ENCODE measurements at places on chromosomes 4 and X.

DNA sequence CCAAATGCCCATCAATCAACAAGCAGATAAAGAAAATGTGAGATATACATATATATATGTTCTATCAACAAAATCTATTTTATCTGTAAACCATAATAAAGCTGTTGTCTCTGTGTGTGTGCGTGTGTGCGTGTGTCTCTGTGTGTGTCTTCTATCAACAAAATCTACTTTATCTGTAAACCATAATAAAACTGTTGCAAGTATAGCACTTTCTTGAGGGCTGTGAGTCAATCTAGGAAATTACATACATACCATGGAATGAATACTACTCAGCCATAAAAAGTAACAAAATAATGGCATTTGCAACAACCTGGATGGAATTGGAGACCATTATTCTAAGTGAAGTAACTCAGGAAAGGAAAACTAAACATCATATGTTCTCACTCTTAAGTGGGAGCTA, 12.5 kb upstream of the PLK4 start:
- no peak for DNase-seq

DNA sequence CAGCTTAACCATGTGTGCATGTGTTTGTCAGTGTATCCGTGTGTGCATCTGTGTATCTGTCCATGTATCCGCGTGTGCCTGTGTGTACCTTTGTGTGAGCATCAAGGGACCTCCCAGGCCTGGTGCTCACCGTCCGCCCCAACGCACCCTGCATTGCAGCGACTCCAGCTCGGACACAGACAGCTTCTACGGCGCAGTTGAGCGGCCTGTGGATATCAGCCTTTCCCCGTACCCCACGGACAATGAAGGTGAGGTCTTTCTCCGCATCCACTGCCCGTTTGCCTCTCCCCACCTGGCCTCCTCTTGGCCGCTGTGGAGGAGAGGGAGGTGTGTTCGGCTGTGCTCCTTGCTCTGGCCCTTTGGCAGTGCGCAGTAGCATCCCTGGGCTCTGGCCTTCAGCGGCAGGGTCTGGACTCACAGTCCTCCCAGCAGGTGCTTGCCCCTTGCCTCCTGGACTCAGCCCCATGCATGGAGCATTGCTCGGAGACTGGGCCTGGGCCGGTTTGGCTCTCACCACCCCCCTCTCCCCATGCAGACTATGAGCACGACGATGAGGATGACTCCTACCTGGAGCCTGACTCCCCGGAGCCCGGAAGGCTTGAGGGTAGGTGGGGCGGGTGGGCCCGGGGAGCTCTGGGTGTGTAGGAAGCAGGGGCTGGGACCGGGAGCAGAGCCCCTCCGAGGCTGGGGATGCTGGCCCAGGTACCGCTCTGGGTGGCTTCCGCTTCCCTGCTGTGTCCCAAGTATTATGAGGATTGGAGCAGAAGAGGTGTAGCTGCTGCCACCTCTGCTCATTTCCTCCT, 16.4 kb upstream of the ADD1 start:
- DNase-seq = no peak

DNA sequence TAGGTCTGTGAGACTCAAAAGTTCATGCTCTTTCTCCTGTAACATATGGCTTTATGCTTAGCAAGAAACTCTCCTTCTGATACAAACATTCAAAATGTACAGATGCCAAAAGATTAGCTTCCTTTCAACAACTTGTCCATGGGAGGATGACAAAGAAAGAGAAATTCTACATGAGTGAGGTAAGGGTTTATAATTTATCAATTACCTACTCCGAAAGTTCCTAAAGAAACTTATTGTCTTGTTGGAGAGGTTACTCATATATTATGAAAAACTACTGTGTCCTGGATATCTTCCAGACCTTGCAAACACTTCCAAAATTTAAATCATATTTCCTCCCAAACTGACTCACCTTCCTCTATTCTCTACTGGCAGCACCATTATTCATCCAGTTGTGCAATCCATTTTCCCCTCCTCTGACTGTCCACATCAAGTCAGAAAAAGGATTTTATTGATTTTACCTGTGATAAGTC, 65.1 kb downstream of the ENPEP start:
- no peak for DNase-seq

GRCh38 chr4:8403976-8404375, 36.5 kb downstream of the ACOX3 start:
- DNase-seq = no peak

DNA sequence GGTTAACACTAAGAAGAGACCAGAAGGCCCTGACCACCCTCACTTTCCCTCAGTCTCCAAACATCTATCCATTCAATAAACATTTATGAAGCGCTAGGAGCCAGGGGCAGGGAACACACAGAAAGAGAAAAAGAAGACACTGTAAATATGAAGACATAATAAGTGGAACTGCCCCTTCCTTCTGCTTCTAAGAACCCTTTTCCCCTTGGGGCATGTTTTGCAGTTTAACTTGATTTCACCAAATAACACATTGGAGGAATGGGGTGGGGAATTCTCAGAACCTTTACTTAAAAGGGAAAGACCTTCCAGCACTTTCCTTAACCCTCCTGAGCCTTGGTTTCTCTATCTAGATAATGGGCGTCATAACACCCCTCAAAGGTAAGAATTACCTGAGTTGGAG, 42.3 kb downstream of the RBM47 start:
- no peak for DNase-seq

- no peak for DNase-seq
These were observed 101.5 kb downstream of the DHX15 start for GRCh38 chr4:24482871-24483270.

DNA sequence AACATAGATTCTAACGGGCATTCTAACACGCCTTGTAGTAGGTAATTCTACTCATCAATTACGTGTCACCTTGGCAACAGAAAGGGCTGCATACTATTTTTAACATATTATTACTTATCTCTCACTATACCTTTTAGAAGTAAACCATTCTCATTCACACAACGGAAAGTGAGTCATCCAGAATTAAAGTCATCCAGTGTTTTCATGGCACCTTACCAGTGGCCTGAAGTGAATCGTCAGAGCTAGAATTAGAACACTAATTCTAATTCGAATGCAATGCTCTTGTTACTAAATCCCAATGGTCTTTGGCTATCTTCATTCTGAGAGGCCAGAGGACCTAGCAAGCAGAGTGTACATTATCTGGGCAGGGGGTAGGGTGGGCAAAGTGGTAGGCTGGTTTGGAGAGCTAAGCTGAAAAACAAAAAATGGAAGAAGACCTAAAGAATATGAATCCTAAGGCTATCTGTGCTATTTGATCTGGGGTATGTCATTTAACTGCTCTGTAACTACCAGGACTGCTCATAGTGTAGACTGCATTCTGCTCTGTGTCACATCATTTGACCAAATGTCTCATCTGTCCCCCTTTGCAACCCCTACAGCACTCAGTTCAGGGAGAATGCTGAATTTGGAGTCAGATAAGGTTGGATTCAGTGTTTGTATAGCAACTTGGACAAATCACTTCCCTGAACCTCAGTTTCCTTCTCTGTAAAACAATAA, 96.5 kb downstream of the HDAC8 start:
- no peak for DNase-seq

DNA sequence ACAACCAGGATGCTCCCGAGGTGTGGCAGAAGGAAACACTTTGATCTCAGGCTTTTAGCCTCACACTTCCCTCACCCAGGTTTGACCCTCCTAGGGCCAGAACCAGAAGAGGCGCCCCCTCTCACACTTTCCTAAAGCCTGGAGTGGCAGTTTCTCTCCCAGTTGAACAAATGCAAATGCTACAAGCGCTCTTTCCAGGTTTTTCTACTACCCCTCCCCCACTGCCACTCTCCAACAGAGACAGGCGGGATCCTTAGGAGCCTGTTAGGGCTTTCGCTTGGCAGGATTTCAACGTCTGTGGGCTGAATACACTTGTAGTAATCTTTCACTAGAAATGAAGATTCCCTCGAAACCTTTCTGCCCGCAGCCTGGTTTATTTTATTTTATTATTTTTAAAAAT, 2.4 kb downstream of the TSC22D3 start:
- no peak for DNase-seq

- DNase-seq = peak; percentile 11
These were observed 151.2 kb upstream of the SLC4A4 start for GRCh38 chr4:71187404-71188155.

DNA sequence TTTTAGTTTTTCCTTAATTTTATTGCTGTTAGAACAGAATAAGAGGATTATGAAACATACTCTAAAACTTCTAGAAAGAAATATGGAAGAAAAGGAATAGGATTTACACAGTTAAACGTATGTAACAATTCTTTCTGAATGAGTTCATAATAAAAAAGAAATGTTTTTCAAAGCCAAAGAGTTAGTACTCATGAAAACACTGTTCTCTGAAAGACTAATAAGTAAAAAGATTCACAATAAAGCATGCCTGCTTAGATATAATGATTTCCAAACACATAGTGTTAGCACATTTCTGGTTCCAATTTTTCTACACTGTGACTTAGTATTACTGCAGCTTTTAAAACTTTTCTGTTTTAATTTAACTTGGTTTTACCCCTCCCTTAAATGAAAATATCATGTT, 49.8 kb upstream of the PRSS48 start:
- DNase-seq = no peak

DNA sequence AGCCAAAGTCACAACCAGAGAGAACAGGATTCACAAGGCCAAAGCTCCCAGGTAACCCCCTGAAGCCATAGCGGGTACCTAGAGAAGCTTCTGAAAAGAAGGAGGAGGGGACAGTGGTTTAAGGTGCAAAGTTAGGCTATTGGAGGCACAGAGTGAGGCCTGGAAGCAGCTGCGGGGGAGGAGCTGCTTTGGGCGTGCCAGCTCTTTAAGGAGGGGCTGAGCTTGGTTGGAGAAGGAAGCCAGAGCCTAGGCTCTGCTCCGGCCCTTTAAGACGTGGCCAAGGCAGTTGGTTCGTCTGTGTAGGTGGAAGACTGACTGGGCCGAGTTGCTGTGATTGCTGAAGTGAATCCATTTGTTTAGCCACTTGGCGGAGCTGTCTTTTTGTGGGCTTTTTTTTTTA, 1.5 kb downstream of the KLF8 start:
- DNase-seq = no peak

GRCh38 chr4:122894827-122895226, 27.6 kb downstream of the NUDT6 start:
- DNase-seq = no peak

- DNase-seq = no peak
These were observed 7.7 kb downstream of the F8A2 start for GRCh38 chrX:155389634-155390033.

DNA sequence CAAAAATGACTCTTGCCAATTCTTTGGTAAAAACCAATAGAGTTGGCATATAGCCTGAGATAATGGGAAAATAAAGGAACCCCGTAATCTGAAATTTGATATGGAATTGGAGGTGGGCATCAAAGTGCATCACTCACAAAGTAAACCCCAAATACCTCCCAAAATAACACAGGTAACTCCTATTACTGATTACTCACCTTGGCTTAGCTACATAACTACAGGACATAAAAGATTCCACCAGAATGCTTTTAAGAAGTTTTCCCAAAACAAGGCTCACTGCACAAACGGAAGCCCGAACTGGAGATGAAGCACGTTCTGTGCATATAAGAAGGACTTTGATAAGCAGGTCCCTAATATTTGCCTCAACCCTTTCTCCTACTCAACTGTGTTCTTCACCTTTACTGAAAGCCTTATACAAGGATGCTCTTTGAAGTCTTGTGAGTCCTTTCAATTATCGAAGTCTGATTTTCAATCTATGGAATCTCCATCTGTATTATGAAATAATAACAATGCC, 14.6 kb upstream of the ANXA10 start:
- no peak for DNase-seq

DNA sequence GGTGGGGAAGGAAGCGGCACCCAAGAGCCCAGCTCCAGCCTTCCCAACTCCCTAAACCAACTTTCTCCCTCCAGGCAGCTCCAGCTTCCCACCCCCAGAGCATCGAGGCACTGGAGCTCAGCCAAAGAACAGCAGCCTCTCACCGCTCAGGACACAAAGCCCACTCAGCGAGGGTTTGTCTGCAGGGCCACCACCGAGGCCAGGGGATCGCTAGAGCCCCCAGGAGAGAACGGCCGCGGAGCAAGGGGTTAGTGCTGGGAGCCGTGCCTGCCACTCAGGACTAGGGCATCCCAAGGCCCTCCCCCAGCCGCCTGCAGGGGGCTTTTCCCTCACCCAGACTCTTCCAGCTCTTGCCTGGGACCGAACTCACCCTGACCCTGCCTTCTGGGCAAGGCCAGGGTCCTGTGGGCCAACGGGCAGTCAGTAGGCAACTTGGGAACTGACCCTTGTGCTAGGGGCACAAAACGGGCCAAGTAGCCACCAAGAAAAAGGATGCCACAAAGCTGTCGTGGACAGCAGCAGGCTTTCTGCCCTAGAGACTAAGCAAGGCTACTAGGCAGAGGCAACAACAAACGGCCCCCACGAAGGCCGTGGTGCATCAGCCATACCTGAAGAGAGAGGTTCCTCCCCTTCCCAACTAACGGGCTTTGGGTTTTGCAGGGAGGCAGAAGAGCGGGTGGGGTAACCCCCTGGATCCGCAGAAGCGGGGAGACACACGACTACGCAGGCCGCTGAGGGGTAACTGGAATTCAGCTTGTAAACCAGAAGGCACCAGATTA, 2.3 kb downstream of the HCFC1 start:
- no peak for DNase-seq

Measured in amygdala (tissue), 56 donors.